Bladder microvascular endothelial cell (primary cell): ENCODE measurements at places on chromosomes 7 and 10. TPM values are rescaled to one million over a fixed set of nuclear protein-coding genes. Genes with fewer than 3 reads are reported as not detected.

Gene ZNF277
- total RNA-seq, result 34.2 and 35.2 TPM in 2 replicates

Gene SNCG
- 111 and 131 TPM in 2 replicates for total RNA-seq

Gene NPY4R2
- not detected in 2 replicates for total RNA-seq

Gene PLXDC2
- 0.32 and 1.0 TPM in 2 replicates for total RNA-seq

Gene KLF14
- not detected in 2 replicates for total RNA-seq
